Right renal pelvis (tissue), 4 donors: ENCODE measurements at places on chromosomes 16 and 17. TPM values are rescaled to one million over a fixed set of nuclear protein-coding genes. Genes with fewer than 3 reads are reported as not detected.

Gene TNP2
- not detected for polyA plus RNA-seq

Gene ZFPM1
- 3.0 TPM for polyA plus RNA-seq

Gene NXN
- polyA plus RNA-seq, result 42.1 TPM

Gene TP53TG3C
- polyA plus RNA-seq, result not detected

Gene GNG13
- 0.36 TPM for polyA plus RNA-seq

Gene TMEM235
- polyA plus RNA-seq, result not detected

Gene SLC12A3
- polyA plus RNA-seq, result 41.3 TPM

GRCh38 chr16:66886321-66886720 lies 6.0 kb downstream of the PDP2 start:
- DNase-seq, result no peak

DNA sequence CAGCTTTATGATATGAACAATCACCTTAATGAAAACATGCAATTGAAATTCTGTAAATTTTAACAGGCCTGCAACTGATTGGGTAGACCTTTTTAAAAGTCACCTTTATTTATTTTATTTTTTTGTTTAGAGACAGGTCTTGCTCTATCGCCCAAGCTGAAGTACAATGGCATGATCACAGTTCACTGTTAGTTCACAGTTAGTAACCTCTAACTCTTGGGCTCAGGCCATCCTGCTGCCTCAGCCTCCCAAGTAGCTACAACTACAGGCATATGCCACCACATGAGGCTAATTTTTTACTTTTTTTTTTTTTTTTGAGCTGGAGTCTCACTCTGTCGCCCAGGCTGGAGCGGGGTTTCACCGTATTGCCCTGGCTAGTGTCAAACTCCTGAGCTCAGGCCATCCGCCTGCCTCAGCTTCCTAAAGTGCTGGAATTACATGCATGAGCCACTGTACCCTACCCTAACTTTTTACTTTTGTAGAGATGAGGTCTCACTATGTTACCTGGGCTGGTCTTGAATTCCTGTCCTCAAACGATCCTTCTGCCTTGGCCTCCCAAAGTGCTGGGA lies 28.0 kb downstream of the AP1G1 start:
- no peak for DNase-seq

DNA sequence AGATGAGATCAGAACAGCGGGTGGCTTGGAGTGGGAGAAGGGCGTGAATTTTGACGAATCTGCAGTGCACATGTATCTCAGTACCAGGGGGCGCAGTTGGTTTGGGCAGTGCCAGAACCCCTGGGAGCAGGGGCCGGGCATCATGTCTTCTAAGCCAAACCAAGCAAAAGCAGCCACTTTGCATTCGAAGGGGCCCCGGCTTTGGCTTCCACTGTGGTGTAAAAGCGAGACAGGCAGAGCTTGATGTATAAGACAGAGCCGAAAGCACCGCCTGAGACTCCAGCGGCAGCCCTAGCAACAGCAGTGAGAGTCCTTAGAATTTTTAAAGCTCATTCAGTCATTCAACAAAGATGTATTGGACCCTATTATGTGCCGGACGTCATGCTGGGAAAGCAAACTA lies 3.8 kb upstream of the XYLT1 start:
- DNase-seq, result no peak

DNA sequence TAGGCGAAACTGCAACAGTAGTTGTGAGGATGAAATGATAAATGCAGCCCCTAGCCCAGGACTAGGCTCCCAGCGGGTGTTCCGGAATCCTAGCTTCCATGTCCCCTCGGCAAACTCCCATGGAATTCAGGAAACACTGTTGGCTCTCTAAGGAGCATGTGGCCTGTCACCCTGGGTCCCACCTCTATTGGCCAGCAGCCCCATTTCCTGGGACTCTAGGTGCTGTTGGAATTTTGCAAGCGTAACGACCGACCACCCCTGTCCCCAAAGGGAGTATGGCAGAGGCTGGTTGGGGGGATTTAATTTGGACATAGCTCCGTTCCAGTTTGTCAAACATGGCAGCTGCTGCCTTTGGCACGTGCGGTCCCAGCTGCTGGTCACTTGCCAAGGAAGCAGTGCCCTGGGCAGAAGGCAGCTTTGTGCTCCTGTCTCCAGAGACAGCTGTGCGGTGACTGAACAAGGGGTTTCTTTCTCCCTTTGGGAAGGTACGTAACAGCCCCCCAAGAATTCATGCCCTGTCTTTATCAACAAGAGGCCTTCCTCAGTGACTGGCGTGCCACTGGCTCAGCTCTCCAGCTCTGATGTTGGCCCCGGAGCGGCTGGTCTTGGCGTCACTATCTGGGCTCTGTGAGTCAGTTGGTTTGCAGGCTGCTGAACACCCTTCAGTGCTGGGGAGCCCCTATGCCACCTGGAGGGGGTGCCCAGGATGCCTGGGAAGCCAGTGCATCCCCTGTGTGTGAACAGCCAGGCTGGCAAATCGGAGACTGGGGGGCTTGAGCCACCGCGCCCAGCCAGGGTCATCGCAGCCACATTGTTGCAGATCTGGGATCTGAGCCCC lies 235.2 kb upstream of the TNRC6C start:
- DNase-seq, result no peak

DNA sequence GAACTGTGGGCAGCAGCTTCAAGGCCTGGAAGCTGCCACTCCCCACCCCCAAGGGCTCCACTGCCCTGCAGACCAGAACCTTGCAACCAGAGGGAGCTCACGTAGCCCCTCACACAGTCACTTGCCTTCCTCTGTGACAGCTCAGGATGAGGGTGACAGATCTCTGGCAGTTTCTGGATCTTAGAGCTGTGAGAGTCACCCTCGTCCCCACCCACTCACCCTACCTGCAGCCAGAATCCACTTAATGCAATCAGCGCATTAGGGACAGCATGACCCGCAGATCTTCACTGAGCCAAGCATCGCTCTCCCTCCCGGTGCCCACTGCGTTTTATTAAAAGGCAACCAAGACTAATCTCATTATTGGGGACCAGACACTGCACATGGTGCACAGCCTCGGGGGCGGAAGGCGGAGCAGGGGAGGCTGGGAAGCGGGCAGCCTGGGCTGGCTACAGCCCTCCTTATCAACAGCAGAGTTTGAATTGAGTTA lies 3.5 kb downstream of the CYB561 start:
- no peak for DNase-seq

- no peak for DNase-seq
Measured at GRCh38 chr16:59170099-59170712, 436.1 kb upstream of the GOT2 start.

GRCh38 chr16:64452446-64452845 lies 669.4 kb downstream of the CDH11 start:
- DNase-seq, result no peak

DNA sequence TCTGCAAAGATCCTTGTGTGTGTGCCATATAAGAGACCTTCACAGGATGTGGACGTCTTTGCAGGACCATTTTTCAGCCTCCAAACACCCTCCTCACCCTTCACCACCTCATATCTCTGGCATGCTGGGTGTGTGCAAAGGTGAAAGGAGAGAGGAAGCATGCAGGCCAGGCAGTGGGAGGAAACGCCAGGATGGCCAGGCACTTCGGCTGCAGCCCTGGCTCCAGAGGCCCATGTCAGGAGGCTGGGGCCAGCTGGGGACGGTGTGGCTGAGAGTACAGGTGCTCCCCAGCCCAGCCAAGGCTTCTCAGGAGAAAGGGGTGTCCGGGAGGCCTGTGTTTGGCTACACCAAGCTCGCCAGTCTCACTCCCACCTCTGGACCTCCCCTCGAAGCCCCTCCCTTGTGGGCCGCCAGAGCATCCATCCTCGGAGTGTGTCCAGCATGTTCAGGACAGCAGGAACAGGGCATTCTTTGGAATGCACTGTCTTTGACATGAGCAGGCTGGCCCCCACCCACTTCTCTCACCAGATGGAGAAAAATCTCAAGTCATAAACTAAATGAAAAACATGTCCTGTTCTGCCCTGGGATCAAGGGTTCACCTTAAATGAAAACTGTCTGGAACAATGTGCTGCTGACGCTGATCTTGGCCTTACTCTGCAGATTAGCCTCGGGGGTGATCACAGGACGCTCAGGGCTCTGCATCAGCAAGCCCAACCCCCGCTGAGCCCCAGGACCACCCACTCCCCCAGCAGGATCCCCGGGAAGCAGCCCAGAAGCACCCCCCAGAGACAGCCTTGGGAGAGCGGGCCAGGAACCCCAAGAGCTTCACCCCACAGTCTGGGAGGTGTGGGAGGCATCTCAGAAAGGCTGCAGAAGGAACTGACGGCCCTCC lies 15.9 kb downstream of the PEMT start:
- no peak for DNase-seq

DNA sequence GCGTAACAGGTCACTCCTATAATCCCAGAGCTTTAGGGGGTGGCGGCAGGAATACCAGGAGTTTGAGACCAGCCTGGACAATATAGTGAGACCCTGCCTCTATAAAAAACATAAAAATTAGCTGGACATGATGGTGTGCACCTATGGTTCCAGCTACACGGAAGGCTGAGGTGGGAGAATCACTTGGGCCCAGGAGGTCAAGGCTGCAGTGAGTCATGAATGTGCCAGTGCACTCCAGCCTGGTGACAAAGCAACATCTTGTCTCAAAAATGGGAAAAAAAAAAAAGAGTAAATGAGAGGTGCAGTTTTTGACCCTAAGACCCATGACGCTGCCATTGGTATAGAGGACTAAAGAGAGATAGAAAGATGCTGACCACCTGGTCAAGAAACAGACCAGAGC lies 16.1 kb downstream of the PARN start:
- no peak for DNase-seq

DNA sequence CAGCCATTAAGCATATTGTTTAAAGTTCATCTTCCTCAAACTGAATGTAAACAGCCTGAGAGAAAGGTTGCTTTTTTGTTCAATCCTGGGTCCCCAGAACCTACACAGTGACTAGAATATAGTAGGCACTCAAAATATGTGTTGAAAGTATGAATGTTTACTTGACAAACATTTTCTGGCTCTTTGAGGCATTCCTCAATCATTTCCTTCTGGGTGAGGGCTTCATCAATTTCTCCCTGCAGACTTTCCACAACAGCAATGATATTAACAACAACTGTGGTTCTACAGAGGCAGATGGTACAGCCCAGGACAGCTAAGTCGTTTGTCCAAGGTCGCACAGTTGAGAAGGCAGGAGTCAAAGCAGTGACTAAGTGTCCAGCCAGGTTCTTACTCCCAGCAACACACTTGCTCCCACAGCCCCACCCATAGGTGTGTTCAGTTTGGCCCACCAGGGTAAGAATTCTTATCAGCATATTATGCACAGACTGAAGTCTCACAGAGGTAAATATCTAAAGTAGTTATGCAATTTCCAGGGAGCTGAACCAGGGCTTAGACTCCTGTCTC lies 61.1 kb downstream of the HS3ST3B1 start:
- no peak for DNase-seq

DNA sequence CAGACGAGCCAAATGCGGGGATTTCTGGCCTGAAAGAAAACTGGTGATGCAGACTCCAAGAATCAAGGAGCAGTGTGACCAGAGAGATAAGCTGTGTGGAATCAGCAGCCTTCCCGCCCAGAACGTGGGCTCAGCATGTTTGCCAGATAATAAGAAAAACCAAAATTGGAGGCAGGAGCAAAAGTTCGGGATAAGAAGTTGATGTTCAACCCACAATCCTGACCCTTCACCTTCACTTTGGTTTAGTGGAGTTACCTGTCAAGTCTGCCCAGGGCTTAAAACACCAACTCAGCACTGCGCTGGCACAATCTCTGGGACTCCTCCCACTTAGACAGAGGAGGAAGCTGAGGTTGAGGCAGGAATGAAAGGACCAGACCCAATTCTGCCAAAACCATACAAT lies 3.1 kb downstream of the SLC43A2 start:
- DNase-seq, result no peak

GRCh38 chr16:3961449-3961849 lies 80.9 kb upstream of the CREBBP start:
- DNase-seq, result no peak

DNA sequence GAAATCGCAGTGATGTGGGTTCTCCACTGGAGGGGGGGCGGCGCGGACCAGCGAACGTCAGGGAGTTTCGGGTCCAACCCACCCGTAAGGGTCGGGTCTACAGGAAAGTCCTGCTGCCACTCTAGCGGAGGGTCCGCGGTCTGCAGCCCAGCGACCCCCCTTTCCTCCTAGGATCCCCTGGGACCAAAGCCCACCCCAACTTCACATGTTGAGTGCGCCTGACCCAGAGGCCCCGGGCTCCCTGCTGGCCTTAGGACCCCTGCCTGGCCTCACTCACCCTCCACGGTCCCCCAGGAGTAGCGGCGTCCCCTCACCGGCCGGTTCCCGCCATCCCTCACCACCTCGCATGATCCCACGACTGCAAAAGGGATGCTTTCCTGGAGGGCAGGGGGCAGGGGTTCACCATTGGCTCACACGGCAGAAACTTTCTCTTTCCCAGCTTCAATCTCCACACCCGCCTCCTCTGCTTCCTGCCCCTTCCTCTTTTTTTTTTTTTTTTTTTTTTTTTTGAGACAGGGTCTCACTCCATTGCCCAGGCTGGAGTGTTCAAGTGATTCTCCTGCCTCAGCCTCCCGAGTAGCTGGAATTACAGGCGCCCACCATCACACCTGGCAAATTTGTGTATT lies 3.1 kb downstream of the SEPTIN1 start:
- DNase-seq, result no peak

DNA sequence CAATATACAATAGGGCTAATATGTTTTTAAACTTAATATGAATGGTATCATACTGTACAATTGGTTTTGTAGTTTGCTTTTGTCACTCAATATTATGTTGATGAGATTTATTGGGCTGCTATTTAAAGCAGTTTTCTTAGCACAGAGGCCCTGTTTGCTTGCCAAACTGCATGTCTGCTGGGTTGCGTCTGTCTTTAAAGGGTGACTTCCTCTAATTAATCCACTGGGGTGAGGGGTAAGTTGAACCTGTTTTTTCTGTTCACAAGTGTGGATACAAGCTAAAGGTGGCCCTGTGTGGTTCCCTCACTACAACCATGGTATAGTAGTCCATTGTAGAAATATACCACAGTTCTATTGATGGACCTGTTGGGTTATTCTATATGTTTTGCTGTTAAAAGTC lies 19.7 kb downstream of the TTC19 start:
- DNase-seq, result no peak

- DNase-seq, result no peak
Measured at GRCh38 chr17:10499950-10500349, 18.4 kb downstream of the MYH1 start.

DNA sequence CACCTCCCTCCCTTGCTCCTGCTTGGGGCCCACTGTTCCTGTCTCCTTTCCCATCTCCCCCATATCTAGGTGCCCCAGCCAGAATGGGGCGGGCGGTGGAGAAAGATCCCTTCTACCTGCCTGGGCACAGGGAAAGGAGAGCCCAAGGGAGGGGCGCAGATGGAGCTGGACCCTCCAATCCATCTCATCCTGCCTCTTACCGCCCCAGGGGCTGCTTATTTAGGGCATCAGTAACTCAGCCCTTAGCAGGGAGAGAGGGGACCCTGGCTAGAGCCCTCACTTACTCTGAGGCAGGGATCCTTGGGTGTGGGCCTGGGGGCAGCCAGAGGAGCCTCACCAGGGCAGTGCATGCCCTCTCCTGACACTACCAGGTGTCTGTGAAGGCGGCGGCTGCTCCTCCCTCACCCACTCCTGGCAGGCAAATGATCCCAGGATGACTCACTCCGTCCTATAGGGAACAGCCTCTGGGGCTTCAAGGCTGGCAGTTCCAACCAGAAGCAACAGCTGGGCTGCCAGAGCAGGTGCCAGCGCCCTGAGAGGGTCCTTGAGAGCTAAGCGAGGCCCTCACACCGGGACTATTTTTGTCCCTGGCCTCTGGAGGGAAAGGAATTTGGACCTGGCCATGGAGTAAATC lies 16.3 kb upstream of the BCAR1 start:
- DNase-seq, result no peak

- peak; percentile 61 for DNase-seq
Measured at GRCh38 chr17:19867079-19867328, 732 bp downstream of the ULK2 start.
